CD4-positive, alpha-beta T cell treated with Interleukin-17A for 4 hours (primary cell): ENCODE measurements at places on chromosomes 13 and 19.

GRCh38 chr13:41231025-41231677, 32.2 kb downstream of the MTRF1 start:
- no peak for DNase-seq

DNA sequence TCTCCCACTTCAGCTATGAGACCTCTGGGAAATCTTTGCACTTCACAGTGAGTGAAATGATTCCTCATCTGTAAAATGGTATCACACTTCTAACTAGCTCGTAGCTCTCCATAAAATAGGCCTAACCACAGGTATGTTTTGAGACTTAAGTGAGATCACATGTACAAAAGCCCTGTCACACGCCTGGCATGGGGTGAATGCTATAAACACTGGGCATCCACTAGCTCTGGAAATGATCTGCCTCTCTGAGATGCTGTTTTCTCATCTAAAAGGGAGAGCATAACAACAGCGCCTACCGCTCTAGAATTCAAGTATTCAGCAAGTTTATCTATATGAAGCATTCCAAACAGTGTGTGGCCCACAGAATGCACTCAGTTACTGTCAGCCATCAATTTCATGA, 2.2 kb downstream of the AKT2 start:
- no peak for DNase-seq

DNA sequence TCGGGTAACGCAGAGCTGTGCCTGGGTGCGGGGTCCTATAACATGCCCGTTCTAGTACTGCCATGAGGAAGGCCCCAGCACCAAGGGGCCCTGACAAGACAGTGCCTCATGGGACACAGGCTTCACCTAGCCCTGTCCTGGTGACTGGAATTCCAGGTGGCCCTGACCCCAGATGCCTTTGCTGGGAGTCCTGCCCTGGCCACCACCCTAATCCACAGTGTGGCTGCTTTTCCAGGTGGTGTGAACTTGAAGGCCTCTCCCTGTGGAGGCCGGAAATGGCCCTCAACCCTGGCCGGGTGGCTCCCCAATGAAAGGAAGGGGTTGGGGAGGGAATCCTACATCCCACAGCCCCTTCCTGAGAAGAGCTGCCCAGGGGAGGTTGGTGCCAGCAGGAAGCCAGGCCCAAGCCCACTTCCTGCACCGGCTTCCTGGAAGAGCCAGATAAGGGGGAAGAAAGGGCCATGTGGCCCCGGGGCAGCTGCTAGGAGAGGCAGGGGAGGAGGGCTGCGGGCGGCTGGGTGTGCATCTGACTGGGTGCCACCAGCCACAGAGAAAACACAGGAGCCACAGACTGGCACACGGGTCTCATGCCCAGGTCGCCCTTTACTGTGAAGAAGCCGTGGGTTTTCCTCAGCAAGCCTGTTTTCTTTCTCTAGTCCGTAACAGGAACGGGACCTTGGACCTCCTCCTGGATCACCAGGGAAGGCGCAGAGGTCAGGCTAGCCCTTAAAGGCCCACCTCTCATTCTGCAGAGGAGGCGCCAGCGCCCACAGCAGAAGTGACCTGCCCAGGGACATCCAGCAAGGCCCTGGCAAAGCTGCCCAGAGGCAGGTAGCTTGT, 4.7 kb downstream of the LSM4 start:
- peak; percentile 72 for DNase-seq

- DNase-seq = no peak
These were observed 84.5 kb downstream of the DCLK1 start for GRCh38 chr13:36046672-36047071.

DNA sequence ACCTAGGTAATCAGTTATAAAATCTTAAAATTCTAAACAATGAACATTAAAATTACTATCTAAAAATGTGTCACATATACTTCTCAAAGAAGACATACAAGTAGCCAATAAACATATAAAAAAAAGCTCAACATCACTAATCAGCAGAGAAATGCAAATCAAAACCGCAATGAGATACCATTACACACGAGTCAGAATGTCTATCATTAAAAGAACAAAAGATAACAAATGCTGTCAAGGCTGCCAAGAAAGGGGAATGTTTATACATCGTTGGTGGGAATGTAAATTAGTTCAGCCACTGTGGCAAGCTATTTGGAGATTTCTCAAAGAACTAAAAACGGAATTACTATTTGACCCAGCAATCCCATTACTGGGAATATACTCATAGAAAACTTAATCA, 310.3 kb upstream of the EDNRB start:
- DNase-seq = no peak

GRCh38 chr19:42477117-42477516, 34.4 kb upstream of the CXCL17 start:
- DNase-seq = no peak

GRCh38 chr13:77515785-77516184, 19.7 kb upstream of the SCEL start:
- no peak for DNase-seq

- DNase-seq = no peak
These were observed 5.2 kb downstream of the ZNF564 start for GRCh38 chr19:12546068-12546467.

DNA sequence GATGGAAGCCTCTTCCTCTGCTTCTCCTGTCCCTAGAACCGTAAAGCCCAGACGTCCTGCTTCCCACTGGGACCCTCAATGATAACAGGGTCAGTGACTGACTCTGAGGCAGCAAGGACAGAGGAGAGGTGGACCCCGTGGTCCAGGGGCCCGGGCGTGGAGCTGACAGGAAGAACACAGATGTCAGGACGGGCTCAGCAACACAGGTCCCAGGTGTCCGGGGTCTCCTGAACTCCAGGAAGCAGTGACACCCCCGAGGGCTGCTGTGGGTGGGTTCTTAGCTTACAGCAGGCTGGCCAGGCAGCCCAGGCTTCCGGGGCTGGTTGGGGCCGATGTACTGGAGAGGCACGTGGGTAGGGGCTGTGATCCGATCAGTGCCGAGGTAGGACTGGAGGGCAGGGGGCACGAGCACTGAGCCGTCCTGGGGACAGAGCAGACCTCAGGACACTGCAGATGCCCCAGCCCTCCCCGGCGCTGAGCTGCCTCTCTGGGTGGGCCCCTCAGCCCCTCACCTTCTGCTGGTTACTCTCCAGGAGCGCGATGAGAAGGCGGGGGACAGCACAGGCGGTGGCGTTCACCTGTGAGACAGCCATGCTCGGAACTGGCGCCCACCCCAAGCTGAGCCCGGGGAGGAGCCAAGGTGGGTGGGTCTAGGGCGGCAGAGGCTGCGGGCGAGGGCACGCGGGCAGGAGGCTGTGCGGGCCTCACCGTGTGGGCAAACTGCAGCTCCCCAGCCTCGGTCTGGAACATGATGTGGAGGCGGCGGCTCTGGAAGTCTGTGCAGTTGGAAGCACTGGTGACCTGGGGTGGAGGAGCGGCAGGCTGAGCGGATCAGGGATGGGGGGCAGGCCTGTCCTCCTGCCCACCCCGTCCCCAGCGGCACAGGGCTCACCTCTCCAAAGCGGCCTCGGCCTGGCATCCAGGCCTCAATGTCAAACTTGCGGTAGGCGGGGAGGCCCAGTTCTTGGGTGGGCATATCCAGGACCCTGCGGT, 3.6 kb upstream of the CCER2 start:
- no peak for DNase-seq

DNA sequence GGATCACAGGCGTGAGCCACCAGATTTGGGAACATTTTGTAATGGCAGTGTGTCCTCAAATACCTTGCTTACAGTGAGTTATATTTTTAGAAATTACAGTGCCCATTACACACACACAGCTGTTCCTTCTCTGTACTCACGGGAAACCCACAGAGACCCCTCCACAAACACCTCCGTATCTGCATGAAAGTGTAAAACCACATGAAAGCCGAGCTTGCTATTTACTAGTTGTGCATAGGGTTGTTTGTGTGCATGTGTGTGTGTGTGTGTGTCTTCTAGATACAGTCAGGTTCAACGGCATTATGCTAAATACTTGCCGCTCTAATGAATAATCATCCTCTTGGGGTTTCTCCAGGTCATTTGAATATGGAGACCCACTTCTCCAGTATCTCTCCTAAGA, 22.3 kb upstream of the LILRA2 start:
- DNase-seq = no peak

GRCh38 chr13:21590231-21590630, 13.7 kb downstream of the MICU2 start:
- DNase-seq = no peak

DNA sequence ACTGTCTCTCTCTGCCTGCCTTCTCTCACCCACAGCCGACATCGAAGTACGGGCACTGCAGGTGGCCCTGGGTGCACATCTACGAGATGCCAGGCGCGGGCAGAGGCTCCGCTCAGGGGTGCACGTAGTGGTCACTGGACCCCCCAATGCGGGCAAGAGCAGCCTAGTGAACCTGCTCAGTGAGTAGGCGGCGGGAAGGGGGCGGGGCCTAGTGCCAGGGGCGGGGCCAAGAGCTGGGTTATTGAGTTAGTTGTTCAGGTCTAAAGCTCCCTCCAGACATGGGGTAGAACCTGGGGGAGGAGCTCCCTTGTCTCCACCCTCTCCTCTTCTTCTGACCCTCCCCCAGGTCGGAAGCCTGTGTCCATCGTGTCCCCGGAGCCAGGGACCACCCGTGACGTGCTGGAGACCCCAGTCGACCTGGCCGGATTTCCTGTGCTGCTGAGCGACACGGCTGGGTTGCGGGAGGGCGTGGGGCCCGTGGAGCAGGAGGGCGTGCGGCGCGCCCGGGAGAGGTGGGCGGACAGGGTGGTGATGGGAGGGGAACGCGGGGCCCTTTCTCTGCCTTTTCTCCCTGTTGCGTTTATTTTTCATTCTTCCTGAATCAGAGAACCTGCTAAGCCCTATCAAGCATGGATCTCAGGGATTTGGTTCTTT, 1.9 kb downstream of the GTPBP3 start:
- peak; percentile 50 for DNase-seq

DNA sequence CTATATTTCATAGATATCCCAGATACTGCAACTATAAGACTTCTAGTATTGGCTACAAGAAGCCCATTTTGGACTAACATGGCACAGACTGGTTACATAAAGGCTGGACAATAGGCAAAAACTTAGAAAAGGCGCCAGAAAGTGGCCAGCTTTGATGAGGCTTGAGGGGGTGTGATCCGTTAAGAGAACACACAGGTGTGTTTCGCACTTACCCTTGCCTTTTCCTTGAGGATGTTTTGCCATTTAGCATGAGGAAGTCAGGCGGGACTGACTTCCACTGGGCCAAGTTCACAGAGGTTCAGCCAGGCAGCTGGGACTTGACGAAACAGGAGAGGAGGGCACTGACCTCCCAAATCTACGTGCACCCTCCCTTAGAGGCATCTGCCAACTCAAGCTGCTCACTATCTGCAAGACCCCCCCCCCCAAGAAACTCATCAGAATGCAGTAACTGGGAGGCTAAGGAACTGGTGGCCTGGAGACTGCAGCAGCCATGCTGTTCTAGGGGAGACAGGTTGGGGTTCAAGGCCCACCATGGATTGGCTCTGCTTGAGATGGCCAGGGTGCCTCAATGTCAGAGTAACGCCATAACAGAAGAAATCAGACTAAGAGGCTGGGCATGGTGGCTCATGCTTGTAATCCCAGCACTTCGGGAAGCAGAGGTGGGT, 4.5 kb upstream of the LIN7B start:
- DNase-seq = no peak

DNA sequence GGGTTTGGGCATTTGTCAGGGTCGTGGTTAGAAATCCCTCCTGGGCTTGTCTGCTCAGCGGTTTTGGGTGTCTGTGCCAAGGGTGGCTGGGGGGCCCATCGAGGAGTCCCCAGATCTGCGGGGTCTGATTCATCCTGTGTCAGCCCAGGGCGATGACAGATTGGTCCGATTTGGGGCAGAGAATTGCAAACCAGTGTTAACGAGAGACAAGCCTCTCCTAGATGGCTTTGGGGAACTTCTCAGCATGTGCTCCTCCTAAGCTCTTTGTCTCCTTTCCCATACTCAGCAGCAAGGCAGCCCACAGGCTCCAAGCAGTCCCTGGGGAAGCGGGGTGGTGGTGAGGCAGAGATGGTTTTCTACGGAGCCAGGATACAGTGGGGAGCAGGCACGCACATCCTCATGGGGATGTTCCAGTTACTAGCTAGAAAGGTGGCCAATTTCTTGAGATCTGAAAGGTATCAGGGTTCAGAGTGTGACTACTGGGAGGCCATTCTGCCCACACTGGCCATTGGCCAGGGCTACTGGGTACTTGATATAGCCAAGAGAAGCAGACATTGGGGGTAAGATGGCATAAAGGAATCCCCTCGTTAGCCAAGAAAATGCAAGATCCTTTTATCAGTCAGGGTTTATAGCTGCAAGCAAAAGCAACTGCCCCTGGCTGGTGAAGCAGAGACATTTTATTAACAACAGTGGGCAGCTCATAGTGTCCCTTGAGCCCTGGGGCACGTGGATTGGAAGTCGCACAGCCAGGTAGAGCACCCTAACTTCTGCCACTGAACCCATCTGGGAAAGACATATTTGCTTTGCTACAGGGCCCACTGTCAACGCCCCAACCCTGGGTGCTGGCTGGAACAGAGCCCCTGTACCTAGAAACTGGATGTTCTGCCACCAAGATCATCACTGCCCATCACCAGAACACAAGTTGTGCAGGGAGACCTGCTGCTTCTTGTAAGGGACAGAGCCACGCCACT, 63.6 kb downstream of the RGCC start:
- DNase-seq = no peak

- DNase-seq = peak; percentile 88
These were observed 278 bp upstream of the ZNF274 start for GRCh38 chr19:58182577-58182988.

- DNase-seq = peak; percentile 8
These were observed 233.9 kb downstream of the LMO7 start for GRCh38 chr13:75869981-75870380.

DNA sequence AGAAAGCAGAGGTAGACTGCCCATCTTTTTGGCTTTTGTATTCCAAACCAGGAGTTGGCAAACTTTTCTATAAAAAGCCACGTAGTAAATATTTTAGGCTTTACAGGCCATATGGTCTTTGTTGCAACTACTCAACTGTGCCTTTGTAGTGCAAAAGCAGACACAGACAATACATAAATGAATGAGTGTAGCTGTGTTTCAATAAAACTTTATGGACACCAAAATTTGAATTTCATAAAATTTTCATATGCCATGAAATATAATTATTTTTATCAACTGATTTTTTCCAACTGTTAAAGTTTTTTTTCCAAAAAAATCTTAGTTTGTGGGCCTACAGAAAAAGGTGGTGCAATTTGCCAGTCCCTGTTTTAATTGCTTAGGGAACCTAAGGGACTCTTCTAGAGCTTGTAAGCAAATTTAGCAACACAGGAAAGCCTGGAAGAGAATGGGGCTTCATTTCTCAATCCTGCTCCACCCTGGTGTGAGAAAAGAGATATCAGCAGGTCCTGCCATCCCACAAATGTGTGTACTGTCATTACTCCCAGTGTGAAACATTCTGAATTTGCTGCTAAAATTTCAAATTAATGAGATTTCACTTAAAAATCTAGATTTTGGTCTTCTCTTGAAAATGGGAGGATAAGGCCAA, 194.2 kb downstream of the RGCC start:
- DNase-seq = no peak

GRCh38 chr13:73351730-73352129, 292.9 kb downstream of the KLF5 start:
- no peak for DNase-seq

DNA sequence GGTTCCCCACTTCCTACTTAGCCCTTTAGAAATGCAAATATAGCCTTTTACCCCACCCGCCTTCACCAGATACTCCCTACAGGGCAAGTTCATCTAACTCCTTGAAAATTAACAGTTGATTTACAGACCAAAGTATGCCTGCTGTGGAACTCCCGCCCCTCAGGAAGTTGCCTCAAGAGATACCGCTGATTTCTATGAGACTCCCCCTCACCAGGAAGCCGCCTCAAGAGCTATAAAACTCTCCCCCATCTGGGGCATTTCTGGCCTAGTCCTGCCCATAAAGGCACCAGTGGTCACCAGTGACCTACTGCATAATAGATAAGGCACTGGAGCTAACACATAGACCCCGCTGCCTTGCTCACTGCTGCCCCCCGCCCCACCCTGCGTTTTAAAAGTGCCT, 201.7 kb upstream of the UBL3 start:
- DNase-seq = peak; percentile 12
